Naive thymus-derived CD4-positive, alpha-beta T cell (primary cell): ENCODE measurements at places on chromosomes 4 and X. TPM values are rescaled to one million over a fixed set of nuclear protein-coding genes. Genes with fewer than 3 reads are reported as not detected.

The F8A2 gene
- polyA plus RNA-seq, result not detected

The PABPC1L2A gene
- not detected for polyA plus RNA-seq

The DTHD1 gene
- polyA plus RNA-seq, result not detected

The MAGED4 gene
- polyA plus RNA-seq, result 0.52 TPM

The DUX4 gene
- not detected for polyA plus RNA-seq

The DGKK gene
- polyA plus RNA-seq, result not detected

The ZXDA gene
- polyA plus RNA-seq, result 3.0 TPM

The KCND1 gene
- 0.07 TPM for polyA plus RNA-seq

The CT47A1 gene
- not detected for polyA plus RNA-seq

- no peaks in the 10 kb centered on the region for H3K4me1 ChIP-seq
- H3K4me3 ChIP-seq, result no peak overlapping the region
- no peaks in the 10 kb centered on the region for H3K27me3 ChIP-seq
- H3K36me3 ChIP-seq, result no peaks in the 10 kb centered on the region
- no peak overlapping the region for H3K27ac ChIP-seq
These were observed 60.7 kb upstream of the ABCG2 start for GRCh38 chr4:88219099-88219498.

GRCh38 chrX:95949588-95949987 is 735.1 kb upstream of the DIAPH2 start:
- no peak overlapping the region for H3K27ac ChIP-seq
- no peak for DNase-seq
- no peaks in the 10 kb centered on the region for H3K36me3 ChIP-seq
- H3K4me1 ChIP-seq, result no peaks in the 10 kb centered on the region

DNA sequence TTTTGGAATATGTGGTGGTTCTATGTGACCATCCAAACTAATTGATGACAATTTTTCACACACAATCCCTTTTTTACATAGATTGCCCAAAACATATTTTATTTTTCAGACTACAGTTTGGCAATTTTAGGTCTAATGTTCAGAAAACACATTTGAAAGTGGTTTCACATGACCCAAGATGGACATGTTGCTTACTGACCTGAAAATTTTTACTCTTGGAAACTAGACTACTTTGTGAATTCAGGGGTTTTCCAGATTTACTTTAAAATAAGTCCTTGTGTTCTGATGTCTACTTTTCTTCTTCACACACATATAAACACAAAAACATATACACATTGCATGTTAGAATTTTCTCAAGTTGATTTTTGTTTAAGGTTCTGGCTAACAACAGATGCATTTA is 79.5 kb downstream of the HMGB2 start:
- no peak overlapping the region for H3K27ac ChIP-seq
- no peaks in the 10 kb centered on the region for H3K4me1 ChIP-seq
- no peak for DNase-seq
- no peak overlapping the region for H3K4me3 ChIP-seq
- H3K36me3 ChIP-seq, result no peaks in the 10 kb centered on the region
- no peaks in the 10 kb centered on the region for H3K27me3 ChIP-seq

- H3K27ac ChIP-seq, result no peak overlapping the region
- DNase-seq, result no peak
- H3K4me1 ChIP-seq, result no peaks in the 10 kb centered on the region
These were observed 78.9 kb downstream of the IRF2 start for GRCh38 chr4:184395451-184395917.

DNA sequence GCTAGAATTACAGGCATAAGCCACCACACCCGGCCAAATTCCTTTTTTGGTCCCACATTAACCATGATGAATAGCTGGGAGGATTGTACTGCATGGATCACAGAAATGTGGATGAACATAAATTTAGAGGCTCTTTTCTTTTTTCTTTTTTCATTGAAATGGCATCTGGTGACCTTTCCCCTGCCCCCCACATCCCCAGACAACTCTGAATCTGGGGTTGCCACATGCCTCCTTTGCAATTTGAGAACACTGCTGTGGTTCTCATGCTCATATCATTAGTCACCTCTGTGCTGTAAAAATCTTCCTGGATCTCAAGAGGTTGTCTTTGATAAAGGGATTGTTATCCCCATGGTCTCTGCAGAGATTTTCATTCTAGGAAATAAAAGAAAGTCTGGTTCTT is 22.8 kb upstream of the FMR1NB start:
- H3K27ac ChIP-seq, result no peak overlapping the region
- no peaks in the 10 kb centered on the region for H3K4me1 ChIP-seq
- H3K27me3 ChIP-seq, result no peaks in the 10 kb centered on the region
- DNase-seq, result no peak
- H3K4me3 ChIP-seq, result no peak overlapping the region

DNA sequence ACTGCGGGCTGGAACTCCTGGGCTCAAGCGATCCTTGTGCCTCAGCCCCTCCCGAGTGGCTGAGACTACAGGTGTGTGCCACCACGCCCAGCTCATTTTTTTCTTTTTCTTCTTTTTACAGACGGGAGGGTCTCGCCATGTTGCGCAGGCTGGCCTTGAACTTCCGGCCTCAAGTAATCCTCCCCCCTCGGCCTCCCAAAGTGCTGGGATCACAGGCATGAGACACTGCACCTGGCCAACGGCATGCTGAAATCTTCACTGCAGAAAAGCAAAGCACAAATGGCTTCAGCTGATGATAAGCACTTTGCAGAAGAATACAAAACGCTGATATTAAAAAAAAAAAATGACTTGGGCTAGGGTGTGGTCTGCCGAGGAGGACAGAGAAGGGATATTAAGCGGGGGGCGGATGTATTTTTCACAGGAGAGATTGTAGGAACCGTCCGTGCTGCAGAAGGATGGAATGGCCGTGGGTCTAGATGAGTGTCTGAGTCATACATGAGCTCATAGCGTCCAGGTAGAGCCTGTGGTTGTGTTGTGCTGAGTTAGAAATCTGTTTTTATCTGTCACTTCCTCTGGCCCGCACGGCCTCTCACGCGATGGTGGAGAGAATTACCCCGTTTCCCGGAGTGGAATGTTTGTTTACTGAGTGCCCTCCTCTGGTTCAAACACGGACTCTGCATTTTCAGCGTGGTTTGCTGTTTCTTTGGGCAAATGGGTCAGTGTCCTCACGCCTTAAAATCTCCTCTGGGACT is 8.5 kb upstream of the AKAP17A start:
- peaks cover 14% of the 10 kb centered on the region for H3K4me1 ChIP-seq
- DNase-seq, result no peak
- H3K4me3 ChIP-seq, result no peak overlapping the region
- no peak overlapping the region for H3K27ac ChIP-seq

DNA sequence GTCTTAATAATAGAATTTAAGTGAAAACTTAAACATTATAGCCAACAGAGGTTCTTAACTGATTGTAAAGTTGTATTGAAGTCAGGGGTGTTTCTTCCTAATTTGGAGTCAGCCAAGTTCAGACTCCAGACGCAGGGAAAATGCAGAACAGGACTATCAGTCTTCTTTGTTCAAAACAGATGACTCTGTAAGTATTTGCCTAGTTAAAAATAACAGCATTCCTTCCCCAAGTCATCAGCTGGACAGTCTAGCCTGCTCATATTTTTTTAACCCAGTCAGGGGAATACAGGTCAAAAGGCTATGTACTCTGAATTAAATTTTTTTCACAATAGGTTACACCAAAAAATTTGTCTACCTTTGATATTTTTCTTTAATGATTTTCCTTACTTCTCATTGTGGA is 73.8 kb upstream of the DCLK2 start:
- H3K27ac ChIP-seq, result no peak overlapping the region
- H3K4me1 ChIP-seq, result no peaks in the 10 kb centered on the region
- no peak overlapping the region for H3K4me3 ChIP-seq
- no peaks in the 10 kb centered on the region for H3K27me3 ChIP-seq
- no peaks in the 10 kb centered on the region for H3K36me3 ChIP-seq
- DNase-seq, result no peak

- no peak overlapping the region for H3K27ac ChIP-seq
- DNase-seq, result no peak
- no peak overlapping the region for H3K4me3 ChIP-seq
These were observed 251.9 kb upstream of the KLF3 start for GRCh38 chr4:38411981-38412536.

GRCh38 chrX:13257223-13258051 is 62.4 kb downstream of the ATXN3L start:
- H3K27ac ChIP-seq, result no peak overlapping the region
- peaks cover 10% of the 10 kb centered on the region for H3K4me1 ChIP-seq
- H3K27me3 ChIP-seq, result no peaks in the 10 kb centered on the region
- H3K36me3 ChIP-seq, result no peaks in the 10 kb centered on the region
- DNase-seq, result no peak
